ENCODE measurements at places on chromosomes 6 and 20.

GRCh38 chr6:77178821-77179220 lies 284.5 kb downstream of the HTR1B start:
- DNase-seq: no peak

- DNase-seq: no peak
These were observed 112.2 kb upstream of the SHLD1 start for GRCh38 chr20:5638023-5638422.

DNA sequence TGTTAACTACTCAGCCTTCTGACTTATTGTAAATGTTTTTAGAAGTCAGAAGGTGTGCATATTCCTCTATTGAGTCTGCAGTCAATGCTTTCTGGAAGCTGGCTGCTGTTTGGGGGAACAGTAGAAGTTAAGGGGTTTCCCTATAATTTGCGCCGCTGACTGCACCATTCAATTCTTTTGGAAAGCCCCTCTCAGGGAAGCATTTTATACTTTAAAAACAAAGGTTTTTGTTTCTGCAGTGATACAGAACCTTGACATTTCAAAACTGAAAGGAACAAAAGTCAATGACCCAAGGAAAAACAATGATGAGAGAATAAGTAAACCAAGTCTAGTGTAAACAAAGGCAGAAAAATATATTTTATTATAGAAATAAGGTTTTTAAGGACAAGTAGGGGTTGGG lies 120.8 kb upstream of the TNFAIP3 start:
- no peak for DNase-seq

GRCh38 chr6:168232062-168232461 lies 87.5 kb downstream of the DACT2 start:
- no peak for DNase-seq

GRCh38 chr6:106318851-106319250 lies 6.7 kb downstream of the ATG5 start:
- no peak for DNase-seq

GRCh38 chr6:4973982-4974745 lies 29.7 kb downstream of the RPP40 start:
- no peak for DNase-seq

DNA sequence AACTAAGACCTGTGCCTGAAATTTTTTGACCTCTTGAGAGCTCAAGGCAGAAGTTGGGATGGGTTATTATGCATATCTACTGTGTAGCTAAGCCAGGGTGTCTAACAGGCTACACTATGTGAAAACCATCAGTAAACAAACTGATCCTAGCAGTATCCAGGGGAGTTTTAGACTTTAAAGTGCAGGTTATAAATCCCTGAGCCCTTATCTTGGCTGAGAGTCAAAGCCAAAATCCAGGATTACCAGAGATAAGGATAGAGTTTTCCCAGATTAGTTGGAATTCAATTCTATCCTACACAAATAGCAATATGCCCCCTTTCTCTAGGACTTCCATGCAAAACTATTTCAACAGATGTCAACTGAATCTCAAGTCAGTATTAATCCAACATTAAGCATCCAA lies 1229.7 kb downstream of the GRIK2 start:
- DNase-seq: no peak

GRCh38 chr20:4814696-4815252 lies 93.1 kb downstream of the PRND start:
- no peak for DNase-seq

GRCh38 chr6:38185752-38186151 lies 366.2 kb downstream of the ZFAND3 start:
- no peak for DNase-seq

- DNase-seq: no peak
These were observed 163.1 kb upstream of the CCN2 start for GRCh38 chr6:132114201-132114825.

DNA sequence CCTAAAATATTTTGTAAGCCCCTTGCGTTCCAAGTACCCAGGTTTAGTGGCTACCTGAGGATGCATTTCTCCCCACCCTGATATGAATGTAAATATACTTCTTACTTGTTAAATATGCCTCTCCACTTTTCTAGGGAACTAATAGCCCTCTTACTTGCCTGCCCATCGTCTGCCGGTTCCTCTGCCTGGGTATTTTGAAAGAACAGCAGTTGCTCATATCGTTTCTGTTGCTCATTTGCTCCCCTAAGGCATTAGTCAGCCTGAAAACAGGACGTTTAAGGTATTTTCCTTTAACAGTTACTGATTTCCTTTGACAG lies 141.3 kb upstream of the CARMIL1 start:
- DNase-seq: no peak

GRCh38 chr6:47290124-47290834 lies 19.4 kb downstream of the TNFRSF21 start:
- DNase-seq: no peak

DNA sequence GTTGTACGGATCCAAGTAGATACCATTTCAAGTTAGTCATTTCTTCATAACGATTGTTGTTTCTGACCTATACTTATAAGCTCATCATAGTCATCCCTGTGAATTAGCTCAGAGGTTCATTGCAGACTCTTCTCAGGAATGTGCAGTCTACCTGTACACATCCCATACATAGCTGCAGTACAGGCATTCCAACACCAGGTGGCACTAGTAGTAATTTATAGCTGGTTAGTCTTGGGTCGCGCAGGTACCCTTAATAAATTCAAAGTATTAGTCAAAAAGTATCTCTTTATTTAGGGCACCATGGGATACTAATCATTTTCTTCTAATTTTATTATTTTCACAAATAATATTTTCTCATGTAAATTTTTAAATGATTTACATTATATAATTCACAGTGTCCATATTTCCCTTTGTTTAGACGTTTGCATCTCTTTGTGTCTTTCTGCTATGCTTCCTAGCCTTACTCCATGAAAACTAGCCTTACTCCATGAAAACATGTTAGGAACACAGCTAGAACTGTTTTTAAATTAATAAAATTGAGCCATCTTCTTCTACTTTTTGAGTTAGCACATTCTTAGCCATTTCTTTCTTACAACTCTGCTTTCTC lies 128.6 kb upstream of the FAM83B start:
- peak; percentile 31 for DNase-seq

- no peak for DNase-seq
These were observed 10.7 kb downstream of the COL9A1 start for GRCh38 chr6:70292193-70292592.

Measured in RCC 7860 (cell line).